ENCODE measurements at places on chromosomes 5 and 9.
A peak's percentile ranks its signal among the peaks of the same experiment; 100 is the strongest.

DNA sequence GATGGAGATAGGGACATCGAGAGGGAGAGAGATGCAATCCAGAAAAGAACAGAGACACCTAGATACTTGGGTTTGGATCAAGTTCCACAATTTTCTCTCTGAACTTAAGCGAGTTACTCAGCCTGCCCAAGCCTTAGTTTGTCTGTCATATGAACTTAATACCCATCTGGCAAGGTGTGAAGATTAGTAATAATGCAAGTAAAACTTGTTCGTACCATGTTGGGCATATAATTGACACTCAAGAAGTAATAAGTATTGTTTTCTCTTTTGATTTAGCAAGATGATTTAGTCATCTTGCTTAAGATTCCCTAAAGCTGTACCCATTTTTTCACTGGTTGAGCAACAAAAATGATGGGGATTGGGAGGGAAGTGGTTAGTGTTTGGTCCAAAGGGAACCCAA lies 7.5 kb downstream of the RABGAP1 start:
- DNase-seq: no peak

DNA sequence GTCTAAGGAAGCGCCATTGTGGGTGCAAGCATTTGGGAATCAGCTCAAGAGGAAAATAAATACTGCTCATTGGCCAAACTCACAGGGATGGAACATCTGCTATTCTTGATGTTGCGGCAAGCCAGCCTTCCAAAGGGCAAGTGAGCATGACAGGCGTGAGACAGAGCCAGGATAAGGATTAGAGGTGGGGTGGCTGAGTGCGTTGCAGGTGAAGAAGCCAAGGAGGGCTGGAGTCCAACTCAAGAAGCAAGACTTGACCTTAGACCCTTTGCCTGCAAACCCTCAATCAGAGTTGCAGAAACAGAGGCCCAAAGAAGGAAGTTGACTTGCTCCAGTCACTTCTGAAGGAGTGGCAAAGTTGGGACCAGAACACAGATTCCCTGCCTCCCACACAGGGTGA lies 79.4 kb downstream of the WWC1 start:
- no peak for DNase-seq

DNA sequence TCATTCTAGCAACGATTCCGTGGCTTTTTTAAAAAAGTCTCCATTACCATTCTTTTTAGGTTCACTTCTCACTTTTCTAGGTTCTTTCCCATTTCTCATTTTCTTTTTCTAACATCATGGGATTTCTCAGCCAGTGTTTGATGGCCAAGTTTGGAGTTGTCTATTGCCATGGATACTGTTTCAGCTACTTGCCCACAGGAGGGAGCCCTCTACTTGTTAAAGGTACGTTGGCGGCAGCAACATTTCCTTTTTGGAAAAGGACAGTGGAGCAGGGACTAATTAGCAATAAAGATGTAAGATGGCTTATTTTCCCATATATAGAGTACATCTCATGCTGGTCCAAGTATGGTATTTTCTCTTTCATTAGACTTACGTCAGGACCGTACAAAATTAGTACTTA lies 2257.5 kb upstream of the C9orf72 start:
- no peak for DNase-seq

- no peak for DNase-seq
These were observed 888 bp downstream of the ADAMTSL2 start for GRCh38 chr9:133535306-133535877.

DNA sequence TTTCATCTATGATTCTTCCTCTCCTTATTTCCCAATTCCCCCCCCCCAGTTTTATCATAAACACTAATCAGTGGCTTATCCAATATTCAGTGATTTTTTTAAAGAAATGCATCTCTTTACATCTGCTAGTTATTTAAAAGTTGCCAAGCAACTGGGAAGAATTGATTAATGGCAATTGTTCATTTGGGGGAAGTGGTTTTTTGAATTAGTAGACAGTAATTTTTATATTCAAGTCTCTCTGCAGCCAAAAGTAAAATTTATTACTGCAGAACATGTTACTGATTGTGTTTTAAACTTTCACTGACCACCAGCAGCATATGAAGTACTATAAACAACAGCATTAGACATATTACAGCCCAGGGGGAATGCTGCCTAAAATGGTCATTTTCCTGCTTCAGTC lies 308.8 kb upstream of the NREP start:
- no peak for DNase-seq

DNA sequence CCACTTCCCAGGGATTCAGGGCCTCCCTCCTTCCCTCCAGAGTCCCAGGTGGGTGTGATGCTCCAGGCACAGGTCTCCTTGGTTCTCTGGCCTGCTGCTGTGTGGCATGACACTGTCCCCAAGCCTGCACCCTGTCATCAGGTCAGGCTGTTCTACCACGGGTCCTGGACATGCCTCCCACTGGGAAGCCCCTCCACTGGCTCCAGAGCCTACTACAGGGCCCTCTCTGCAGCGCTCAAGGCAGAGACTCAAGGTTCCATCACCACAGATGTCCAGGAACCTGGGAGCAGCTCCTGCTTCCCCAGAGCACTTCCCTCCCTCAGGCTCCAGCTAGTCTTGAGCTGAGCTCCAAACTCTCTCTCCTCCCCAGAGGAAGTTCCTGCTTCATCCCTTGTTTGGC lies 237.3 kb downstream of the PBX3 start:
- no peak for DNase-seq

DNA sequence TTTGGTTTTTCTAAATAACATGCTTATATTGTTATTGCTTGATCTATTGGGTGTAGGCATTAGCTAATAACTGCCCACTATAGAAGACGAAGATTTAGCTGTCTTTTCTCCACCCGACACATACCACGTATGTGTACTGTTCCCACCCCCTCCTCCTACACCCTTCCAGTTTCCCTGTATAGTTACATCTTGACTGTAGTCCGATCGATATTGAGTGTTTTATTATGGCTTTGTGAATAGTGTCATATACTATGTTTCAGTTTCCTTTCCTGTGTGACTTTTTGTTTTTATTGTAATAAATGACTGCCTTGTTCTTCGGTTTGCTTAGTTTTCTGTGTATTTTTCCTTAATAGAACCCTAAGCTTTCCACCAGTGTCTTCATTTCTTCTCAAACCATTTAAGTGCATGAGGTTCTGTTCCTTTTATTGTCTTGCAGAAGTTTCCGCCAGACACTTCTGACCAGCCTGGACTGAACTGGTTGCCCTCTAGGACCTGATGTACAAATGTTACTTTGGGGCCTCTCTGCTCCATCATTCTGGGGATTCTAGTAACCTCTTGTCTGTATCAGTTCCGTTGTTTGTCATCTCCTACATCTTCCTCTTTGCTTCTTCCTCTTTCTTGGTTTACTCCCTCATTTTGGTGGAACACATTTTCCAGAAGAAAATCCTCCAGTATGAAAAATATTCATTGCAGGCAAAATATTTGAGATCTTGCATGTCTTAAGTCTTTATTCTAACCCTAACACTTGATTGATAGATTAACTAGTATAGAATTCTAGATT lies 61.8 kb downstream of the PRKACG start:
- no peak for DNase-seq

DNA sequence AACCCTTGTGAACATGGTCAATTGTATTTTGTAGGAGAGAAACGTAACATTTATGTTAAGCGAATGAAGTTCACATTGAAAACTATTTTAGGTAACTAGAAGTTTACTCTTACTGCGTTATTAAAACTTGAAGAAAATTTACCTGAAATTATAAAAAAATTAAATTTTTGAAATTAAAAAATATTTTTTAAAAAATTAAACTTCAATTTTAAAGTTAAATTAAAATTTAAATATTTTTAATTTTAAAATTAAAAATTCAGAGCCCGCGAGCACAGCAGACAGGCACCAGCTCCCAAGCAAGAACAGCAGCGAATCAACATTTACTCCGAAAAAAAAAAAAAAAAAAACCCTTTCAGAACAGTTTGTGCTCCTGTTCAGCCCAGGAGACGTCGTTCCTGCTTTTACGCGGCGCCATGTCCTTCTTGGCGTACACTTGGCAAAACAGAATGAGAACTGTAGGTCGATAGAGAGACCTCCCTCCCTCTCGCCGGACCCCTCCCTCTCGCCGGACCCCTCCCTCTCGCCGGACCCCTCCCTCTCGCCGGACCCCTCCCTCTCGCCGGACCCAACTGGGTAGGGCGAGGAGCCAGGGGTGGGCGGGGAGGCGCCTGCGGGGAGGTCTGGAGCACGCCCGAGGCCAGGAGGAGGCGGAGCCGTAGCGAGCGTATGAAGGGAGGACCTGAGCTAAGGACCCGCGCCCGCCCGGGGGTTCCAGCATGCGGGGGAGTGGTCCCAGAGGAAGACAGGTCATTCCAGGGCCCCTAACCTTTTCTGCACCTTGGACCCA lies 235.8 kb downstream of the ROR2 start:
- DNase-seq: no peak

DNA sequence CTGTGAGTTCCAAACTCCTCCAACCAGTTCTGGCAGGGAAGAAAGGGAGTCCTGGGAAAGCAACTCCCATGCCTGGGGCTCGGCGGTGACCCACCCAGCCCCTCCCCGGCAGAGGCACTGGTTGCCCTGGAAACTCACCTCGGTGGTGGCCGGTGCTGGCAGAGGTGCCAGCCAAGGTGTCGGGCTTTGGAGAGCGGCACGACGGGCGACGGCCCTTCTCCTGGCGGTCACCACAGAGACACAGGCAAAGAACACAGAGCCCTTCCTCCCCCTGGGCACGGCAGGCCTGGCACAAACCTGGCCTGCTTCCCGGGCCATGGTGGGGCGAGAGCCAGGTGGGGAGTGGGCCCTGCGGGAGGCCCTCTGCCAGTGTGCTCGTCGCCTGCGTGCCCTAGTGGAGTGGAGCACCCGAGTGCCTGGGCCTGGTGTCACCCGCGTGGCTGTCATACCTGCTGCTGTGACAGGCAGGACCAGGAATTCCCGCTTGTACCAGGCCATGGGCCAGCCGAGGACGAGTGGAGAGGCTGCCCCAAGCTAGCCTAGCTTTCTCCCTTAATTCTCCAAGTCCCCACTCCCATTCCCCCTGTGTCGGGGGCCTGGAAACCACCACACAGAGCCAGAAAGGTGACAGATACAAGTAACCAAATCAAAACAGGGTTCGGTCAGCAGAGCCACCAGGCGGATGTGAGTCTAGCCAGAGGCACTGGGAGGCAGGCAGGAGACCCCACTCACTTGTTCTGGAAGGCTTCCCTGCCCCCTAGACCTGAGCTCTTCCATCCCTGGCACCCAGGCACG lies 8.2 kb upstream of the RALGDS start:
- DNase-seq: no peak

DNA sequence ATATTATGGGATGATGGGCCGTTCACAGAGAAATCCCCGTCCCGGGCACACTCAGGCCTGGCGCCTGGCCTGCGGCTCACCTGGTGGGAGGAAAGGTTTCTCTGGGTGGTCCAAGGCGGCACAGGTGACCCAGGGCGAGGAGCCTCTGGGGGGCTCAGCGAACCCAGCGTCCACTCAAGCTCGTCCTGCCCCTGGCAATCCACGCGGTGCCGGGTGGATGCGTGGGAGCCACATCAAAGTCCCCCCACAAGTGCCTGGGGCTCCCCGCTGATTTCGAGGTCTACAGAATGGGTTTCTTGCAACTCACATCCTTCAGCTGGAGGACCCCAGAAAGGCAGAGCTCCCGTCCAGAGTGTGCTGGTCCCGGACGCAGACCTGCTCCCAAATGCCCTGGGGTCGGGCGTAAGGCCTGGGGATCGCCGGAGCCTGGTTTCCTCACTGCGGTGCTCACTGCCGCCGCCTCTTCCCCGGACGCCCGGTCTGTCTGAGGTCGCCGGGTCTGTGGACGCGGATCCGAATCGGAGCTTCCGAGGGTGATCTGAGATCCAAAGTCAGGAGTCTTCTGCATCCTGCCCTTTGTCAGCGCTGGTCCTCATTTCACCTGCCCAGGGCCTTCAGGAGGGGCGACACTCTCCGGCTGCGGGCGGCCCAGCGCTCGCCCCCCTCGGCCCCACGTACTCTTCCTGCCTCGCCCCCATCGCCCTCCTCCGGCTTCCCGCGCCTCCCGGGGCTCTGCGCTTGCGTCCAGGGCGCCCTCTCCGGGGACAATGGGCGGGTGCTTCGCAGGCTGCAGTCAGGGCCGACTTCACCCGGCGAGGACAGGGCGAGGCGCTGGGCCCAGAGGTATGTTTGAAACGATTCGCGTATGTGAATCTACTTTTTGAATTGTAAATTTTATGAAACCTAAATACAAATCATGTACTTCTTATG lies 20.0 kb upstream of the RUFY1 start:
- peak; percentile 39 for DNase-seq

DNA sequence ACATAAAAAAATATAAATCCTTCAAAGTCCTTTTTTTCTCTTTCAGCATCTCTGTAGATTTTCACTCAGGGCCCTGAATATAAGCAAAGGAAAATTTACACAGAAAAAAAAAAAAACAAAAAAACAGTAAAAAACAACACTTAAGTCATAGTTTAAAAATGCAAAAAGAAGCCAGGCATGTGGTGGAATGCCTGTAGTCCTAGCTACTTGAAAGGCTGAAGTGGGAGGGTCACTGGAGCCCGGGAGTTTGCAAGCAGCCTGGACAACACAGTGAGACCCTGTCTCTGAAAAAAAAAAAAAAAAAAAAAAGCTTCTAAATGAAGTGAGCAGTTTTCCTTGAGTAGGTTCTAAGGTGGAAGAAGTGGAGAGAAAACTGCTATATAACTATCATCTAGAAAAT lies 55.0 kb upstream of the BNC2 start:
- DNase-seq: no peak

DNA sequence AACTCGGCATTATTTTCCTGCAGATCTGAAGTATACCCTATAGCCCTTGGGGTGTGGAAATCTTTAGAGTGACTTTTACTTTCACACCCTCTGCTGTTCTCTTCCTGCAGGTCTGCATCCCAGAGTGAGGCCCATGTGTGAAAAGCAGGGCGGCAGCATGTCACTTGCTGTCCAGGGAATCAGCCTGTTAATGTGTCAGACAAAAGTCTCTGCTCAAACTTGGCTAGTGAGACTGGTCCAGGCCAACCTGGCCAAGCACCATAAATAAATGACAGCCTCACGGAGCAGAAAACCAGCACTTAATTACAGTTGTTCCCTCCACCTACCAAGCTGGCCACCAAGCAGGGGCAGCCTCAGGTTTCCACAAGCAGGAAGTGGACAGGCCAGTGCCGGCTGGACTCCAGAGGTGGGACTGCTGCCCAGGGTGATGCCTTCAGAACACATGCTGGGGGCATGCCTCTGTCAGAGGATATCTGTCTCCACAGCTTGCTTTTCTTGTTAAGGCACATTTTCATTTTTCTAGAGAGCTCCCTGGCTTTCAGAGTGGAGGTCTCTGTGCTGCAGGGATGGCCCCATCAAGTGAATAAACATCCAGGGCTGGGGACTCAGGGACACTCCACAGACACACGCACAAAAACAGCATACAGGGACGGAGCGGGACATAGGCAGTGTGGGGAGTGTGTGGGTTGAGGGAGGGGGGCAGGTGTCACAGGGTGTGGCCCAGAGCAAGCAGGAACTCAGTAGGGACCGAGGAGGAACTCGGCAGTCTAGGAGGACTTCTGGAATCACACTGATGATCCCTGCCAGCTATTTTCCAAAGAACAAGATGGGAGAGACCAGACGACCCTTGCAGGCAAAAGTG lies 243.8 kb upstream of the IRX1 start:
- DNase-seq: no peak

All from T-helper 17 cell (primary cell).